ENCODE measurements at places on chromosomes 1 and 21.
A peak's percentile ranks its signal among the peaks of the same experiment; 100 is the strongest.

DNA sequence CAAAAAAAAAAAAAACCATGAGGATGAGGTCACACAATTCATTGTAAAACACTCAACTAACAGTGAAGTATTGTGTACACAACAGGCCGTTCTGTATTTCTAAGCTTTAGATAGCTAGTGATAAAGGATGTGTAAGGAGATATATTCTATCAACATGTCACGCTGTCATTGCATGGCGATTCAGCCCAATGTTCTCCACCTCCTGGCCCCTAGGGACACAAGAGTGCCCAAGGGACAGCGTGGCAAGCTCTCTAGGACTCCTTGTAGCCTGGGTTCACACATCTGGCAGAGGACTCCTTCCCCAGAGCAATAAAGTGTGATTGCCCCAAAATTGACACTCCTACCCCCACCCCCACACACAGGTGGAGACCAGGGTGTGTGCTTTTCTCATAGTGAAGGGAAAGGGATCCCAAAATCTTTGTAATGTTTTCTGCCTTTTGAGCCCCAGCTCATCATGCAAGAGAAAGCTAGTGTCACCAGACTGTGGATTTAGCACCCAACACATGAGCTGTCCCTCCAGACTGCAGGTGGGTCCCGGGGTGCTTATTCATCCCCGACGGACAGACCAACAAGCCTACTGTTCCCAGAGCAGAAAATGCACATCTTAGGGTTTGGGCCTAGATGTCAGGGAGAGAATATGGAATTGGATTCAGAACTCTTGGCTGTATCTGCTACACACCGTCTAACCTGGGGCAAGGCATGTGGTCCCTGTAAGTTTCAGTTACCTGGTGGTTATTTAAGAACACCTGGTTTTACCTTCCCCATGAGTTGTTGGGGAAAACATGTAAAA, 11.5 kb downstream of the TMPRSS3 start:
- DNase-seq, result no peak

DNA sequence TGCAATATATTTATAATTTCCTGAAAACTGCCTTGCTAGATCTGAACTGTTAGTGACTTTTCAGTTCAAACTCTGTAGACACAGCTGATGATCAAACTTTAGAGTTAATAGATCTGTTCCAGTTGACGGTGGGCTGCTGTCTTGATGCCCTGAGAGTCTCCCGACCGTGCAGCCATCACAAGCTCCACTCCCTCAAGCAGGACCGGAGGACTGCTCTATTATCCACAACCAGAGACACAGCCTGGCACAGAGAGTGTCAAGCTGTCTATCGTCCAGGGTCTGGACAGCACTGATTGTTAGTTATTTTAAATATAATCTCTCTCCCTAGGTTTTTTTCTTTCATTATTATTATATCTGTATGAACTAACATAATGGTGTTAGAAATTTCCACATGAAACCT, 8.0 kb downstream of the CHODL start:
- DNase-seq, result no peak

DNA sequence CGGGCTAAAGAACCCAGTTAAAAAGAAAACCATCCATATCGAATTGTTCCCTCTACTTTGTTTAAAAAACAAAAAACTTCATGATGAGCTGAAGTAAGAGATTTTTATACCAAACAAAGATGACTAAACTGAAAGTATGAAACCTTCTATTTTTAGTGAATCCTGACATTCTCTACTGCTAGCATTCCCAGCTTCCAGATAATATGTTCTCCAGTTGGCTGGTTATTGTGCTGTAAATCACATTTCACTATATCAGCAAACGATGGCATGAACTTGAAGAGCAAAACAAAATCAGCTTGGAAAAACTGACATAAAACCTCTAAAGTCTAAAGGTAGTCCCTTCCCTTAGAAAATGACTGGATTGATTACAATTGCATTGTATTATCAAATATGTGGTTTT, 68.1 kb upstream of the APP start:
- no peak for DNase-seq

- no peak for DNase-seq
Measured at GRCh38 chr1:58619286-58620054, 42.4 kb upstream of the TACSTD2 start.

GRCh38 chr1:106564192-106564591, 492.3 kb upstream of the PRMT6 start:
- no peak for DNase-seq

GRCh38 chr1:150466964-150467363, 20.3 kb upstream of the TARS2 start:
- DNase-seq, result no peak

DNA sequence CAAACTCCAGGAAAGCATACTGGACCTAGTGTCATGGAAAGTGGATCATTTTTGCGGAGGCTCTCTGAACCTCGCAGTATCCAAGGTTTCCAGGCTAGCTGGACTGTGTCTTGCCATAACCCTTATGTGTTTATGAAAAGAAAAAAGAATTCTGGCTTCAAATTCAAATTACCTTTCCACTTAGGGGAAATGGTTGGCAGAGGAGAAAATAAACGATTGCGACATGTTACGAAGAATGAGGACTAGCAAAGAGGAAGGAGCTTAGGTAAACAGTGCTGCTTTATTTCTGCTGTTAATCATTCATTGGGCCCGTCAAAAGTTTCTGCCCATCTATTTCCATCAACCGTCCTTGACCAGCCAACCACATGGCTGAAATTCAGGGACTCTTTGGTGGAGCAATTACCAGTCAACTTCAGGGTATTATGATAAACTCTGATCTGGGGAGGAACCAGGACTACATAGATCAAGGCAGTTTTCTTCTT, at the start of gene C4BPA:
Gene C4BPA, plus strand, starts transcription at position 342 of the 482 bp plus-strand sequence. CDS start 8,793 bp downstream, outside the sequence.
- DNase-seq, result no peak

GRCh38 chr1:117128323-117129079, 7.0 kb upstream of the TRIM45 start:
- DNase-seq, result no peak

DNA sequence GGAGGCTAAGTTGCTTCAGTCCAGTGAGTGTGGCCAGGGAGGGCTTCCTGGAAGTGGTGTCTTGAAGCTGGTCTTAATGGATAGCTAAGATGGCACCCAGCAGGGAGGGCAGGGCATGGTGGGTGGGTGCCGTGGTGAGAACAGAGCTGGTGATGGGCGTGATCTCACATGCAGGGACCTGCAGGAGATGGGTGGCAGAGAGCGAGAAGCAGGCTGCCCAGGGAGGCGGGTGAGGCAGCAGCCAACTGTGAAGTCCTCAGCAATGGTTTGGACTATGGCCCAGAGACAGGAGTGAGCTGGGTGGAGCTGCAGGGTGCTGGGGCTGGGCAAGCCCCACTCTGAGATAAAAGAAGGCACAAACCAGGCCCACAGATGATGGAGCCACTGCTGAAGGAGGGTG, 50.7 kb downstream of the UMODL1 start:
- DNase-seq, result no peak

DNA sequence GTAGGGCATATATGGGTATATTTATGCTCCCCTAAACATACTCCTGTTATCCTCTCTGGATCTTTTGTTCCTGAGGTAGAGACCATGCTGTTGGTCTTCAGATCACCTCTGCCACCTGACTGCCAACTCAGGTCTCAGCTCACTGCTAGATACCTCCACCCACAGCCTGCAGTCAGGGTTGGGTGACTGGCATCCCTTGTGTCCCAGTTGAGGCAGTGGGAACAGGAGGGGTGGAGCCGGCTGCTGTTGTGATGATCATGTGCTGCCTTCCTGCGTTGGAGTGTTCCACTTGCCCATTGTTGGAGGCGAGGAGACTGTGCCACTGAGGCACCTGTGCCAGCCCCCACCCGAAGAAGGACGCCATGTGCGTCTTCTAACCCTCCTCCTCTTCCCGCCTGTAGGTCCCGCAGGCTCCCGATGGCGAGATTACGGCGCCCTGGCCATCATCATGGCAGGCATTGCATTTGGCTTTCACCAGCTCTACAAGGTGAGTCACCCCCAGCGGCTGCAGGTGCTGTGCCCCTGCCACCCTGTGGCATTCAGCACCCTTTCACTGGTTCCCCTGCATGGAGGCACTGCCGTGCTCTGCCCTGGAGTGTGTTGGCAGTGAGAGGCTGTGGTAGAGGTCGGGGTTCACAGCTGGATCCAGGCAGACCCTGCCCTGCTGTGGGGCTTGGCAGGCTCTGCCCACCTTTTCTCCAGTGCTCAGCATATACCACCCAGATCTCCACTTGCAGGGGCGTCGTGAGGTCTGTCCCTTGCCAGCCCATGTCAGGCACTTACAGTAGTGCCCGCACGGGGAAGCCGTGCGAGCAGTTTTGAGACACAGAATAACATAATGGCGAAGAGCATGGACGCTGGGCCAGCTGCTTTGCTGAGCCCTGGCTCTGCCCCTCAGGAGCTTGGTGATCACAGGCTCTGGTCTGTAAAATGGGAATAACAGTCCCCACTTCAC, 143.5 kb downstream of the PEX14 start:
- DNase-seq, result no peak

- DNase-seq, result no peak
Measured at GRCh38 chr1:45552331-45552730, 1.7 kb downstream of the AKR1A1 start.

DNA sequence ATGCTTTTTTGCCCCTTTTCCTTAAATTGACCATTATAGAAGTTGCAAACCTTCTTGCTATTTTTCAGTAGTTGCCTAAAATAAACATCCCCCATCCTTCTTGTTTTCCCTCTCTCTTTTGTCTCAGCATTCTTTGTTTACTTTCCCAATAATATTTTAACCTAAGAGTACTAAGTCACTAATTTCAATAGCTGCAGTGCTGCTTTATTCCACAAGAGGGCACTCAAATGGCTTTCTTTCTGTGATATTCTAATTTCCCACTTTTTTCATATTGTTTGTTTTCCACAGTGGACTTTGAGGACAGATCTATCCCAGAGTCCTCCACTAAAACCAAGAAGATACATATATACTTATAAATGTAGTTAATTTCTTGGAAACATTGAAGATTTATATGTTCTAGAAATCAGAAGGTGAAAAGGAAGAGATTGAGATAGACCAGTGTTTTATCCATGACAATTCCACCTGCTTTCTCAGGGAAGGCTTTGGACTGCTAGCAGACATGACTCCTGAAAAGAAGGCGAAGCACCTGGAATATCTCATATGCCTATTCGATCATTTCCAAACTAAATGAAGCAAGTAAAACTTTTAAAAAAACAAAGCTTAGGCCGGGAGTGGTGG, 104.8 kb upstream of the GRIK1 start:
- no peak for DNase-seq

DNA sequence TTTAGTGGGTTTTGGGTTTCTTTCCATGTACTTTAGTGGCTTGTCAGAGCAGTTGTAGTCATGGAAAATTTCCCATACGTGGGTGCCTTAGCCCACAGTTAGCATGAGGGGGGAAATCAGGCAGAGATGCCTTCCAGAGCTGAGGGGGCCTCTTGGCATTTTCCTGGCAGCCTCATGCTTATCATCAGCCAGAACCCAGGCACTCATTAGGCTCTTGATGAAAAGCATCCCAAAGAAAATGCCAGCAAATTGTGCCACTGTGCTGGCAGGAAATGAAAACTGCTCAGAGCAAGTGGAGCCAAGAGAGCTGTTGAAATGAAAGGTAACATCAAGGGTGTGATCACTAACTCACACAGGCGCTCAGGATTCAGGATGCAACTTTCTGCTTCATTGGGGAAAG, 128.0 kb downstream of the TNNI3K start:
- no peak for DNase-seq

DNA sequence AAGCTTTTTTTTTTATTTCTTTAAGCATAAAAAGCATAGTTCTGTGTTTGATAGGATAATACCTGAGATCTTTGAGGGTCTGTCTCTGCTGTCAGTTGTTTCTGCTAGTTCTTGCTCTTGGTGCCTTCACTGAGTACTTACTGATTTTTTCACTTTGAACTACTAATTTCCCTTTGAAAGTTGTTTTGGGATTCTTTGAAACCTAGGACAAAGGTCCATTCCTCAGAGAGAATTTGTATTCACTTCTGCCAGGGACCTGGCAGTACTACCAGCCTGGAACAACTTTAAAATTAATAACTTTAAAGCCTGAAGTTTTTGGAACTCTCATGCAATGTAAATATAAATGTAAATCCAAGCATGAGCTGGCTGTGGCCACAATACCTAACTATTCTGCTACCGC, 190.1 kb downstream of the TM2D1 start:
- DNase-seq, result no peak

- DNase-seq, result no peak
Measured at GRCh38 chr1:164969253-164969652, 387.3 kb downstream of the LMX1A start.

- no peak for DNase-seq
Measured at GRCh38 chr21:26546446-26547097, 26.5 kb downstream of the CYYR1 start.

DNA sequence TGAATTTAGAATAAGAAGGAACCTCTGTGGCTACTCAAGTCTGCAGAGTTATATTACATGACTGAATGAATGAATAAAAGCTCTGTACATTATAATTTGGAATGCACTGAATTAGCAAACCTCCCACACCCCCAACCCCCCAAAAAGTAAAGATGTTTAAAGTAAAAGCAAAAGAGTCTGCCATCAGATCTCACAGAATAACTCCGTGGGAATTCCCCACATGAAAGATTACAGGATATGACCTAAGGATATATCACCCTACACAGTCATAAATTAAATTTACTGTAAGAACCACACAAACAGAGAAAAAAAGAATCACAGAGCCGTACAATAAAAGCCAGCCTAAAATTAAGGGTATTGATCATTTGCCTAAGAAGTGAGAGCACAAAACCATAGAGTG, 587.3 kb downstream of the PTPRC start:
- peak; percentile 21 for DNase-seq

- DNase-seq, result no peak
Measured at GRCh38 chr1:174988986-174989385, 10.8 kb upstream of the CACYBP start.

DNA sequence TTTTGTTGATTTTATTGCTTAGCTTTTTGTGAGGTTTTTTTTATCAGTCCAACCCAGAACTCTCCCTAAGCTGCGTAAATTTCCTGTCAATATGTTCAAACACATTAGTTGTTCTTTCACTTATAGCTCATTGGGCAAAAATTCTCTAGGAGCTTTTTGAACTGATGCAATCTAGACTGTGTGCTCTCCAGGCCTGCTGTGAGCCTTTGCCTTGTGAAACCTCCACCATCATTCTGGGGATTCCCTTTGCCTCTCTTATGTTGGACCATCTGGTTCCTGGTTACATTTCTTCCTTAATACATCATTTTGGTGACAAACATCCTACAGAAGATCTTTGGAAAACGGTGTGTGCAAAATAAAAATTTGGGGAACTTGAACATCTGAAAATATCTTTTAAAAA, 247.2 kb downstream of the LRRC7 start:
- DNase-seq, result no peak

DNA sequence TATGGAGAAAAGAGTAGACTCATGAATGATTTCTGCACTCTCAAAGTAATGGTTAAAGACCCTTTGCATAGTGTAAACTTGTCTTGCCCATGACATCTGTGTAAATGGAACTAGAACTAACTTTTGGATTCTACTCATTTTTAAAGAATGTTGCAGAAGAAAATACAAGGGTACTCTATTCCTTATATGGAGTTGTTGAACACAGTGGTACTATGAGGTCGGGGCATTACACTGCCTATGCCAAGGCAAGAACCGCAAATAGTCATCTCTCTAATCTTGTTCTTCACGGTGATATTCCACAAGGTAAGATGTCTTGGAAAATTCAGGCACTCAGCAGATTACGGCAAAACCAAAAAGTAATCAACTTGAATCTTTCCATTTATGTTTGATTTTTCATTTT, 19.8 kb downstream of the CCT8 start:
- no peak for DNase-seq

Measured in kidney epithelial cell (primary cell).